ENCODE measurements at places on chromosomes 1 and 21.

- no peak for DNase-seq
Measured at GRCh38 chr1:42904434-42904833, 54.2 kb downstream of the SLC2A1 start.

- no peak for DNase-seq
Measured at GRCh38 chr1:37630426-37631028, 4.2 kb downstream of the RSPO1 start.

DNA sequence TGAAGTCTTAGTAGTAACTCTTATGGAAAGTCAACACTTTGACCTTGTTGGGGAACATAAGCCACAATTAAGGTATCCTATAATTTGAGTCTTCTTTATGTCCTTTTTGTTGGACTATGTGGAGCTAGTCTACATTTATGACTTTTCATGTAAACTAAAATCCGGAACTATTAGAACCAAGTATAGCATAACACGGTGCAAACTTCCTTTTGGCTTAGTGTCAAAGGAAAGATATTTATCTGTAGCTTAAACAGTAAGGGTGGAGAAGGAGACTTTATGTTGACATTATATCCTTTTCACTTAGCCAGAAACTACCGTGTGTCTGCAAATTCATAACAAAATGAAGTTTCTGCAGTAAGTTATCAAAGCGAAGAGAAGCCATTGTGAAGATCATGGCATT is 7.3 kb downstream of the UAP1 start:
- DNase-seq, result no peak

- DNase-seq, result no peak
Measured at GRCh38 chr1:224700918-224701531, 84.9 kb downstream of the CNIH3 start.

GRCh38 chr1:212161231-212161781 is 123.9 kb upstream of the PPP2R5A start:
- DNase-seq, result no peak

DNA sequence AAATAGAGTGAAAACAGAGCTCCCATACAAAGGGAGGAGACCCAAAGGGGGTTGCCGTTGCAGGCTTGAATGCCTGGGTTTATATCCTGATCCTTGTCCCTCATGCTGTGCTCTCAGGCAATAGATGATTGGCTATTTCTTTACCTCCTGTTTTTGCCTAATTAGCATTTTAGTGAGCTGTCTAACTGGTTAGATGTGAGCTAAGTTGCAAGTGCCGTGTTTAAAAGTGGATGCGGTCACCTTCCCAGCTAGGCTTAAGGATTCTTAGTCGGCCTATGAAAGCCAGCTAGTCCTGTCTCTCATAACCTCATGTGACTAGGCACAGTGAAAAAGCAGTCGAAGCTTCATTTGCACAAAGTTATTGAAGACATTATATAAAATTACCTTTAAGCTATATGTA is 356.7 kb upstream of the TMPRSS15 start:
- no peak for DNase-seq

GRCh38 chr21:31310750-31311149 is 33.3 kb downstream of the TIAM1 start:
- DNase-seq, result no peak

DNA sequence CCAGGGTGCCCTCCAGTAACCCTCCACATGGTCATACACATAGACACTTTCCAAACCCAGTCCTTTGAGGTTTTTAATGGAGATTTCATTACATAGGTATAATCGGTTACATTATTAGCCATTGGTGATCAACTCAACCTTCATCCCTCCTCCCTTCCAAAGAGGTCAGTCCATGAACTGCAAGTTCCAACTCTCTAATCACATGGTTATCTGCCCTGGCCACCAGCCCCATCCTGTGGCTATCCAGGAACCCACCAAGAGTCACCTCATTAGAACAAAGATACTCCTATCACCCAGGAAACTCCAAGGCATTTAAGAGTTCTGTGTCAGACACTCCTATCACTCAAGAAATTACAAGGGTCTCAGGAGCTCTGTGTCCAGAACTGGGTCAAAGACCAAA is 12.2 kb downstream of the ATP1A4 start:
- no peak for DNase-seq
